ENCODE measurements at places on chromosomes 12 and 14.
A peak's percentile ranks its signal among the peaks of the same experiment; 100 is the strongest.

DNA sequence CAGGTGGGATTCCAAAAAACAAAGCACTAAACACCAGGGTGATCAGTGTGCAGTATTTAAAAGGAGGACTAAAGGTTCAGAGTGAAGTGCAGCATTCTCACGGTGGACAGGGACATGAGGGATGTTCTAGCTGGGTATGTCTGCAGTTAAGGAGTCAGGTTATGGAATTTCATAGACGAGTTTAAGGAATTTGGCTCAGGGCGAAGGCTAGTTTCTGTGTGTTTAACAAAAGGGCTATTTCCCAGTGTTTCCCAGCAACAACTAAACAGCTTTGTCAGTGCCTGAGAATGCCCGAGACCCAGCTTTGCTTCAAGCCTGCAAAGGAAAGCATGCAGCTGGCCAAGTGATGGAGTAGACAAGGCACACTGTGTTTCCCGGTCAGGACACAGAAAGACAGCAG lies 7.0 kb downstream of the KRT1 start:
- DNase-seq, result no peak

- DNase-seq, result no peak
Observed at GRCh38 chr14:102215071-102215470, 75.4 kb downstream of the WDR20 start.

DNA sequence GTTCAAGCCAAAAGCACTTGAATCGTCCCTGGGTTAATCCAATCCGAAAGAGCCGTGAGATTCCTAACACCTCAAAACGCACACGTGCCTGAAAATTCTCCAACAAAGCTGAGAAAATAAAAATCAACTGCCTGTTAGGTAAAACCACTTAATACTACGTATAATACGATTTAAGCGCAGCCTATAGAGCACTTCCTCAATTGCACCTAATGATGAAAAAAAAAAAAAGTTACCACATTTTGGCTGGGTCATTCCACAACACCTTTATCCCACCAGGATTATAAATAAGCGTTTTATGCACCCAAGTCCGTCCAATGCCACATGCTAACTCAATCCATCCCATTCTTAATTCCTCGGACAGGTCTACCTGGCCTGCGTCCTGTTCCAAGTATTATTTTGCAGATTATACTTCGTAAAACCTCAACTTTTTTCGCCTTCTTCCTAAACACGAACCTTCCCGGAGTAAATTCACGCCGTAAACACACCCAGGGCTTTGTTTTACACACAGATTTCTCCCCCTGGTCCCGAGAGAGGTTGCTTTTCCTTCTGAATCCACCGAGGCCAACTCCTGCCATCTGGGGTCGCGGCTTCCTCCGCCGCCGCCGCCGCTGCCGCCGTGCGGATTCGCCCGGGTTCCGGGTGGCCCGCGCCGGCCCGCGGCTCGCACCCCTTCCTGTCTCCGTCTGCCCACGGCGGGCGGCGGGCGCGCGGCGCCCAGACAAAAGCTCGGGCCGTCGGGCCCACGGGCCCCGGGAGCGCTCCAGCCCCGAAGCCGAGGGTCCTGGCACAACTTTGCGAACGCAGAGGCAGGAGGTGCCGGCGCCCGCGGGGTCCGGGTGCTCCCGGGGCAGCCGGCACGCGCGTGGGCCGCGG lies 66.2 kb downstream of the RNF34 start:
- no peak for DNase-seq

DNA sequence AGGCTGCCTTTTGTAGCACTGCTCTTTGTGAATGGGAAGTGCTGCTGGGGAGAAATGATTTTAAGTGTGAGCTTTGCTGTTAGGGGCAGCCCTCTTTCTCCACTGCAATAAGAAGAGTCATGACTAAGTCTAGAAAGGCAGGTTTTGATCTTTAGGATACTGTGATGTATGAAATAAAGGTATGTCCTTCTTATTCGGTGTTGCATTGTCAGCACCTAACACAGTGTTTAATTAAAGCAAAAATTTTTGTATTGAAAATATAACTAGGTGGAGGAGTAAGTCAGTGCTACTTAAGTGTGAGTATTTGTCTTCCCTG lies 81.5 kb downstream of the ETV6 start:
- no peak for DNase-seq

GRCh38 chr14:31937730-31938346 lies 139.3 kb upstream of the ARHGAP5 start:
- DNase-seq, result no peak

DNA sequence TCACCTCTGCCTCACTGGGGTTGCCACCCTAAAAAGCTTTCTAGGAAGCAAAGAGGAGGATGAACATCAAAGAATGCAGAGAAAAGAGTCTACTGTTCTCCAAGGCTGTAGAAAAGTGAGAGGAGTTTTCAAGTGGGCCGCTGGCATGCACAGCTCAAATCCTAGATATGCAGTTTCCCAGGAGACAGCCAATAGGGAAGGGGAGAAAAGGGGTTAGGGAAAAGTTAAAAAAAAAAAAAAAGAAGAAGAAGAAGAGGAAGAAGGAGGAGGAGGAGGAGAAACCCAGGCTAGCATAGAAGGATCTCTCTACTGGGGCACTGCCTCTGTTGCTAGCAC lies 682 bp downstream of the BATF start:
- no peak for DNase-seq

DNA sequence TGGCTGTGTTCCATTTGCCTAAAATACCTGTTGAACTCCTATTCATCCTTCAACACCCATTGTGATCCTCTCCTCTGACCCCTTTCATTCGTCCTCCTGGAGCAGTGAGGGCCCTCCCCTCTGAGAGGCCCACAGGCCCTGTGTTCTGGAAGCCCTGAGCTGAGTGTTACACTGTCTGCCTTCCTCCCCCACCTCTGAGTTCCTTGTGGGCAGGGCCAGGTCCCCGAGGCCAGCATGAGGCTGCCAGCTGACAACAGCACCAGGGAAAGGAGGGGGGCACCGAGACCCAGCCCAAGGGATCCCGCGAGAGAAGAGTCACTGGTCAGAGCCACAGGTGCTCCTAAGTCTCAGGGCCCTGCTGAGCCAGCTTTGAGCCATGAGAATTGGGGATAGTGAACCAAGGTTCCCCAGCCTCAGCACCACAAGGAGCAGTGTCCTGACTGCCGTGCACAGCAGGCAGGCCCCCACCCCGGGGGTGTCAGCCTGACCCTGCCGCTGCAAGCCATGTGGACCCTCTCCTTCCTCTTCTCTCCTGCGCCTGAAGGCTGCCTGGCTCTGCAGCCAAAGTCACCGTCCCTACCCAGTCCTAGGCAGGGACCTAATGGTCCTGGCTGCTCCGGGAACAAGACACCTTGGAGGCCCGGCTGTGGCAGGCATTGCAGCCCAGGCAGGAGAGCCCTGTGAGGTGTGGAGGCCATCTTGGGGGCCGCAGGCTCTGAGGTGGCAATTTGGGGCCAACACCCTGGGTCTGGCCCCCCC lies 52.5 kb downstream of the BEGAIN start:
- no peak for DNase-seq

- no peak for DNase-seq
Observed at GRCh38 chr12:62817556-62818271, 117.2 kb downstream of the PPM1H start.

DNA sequence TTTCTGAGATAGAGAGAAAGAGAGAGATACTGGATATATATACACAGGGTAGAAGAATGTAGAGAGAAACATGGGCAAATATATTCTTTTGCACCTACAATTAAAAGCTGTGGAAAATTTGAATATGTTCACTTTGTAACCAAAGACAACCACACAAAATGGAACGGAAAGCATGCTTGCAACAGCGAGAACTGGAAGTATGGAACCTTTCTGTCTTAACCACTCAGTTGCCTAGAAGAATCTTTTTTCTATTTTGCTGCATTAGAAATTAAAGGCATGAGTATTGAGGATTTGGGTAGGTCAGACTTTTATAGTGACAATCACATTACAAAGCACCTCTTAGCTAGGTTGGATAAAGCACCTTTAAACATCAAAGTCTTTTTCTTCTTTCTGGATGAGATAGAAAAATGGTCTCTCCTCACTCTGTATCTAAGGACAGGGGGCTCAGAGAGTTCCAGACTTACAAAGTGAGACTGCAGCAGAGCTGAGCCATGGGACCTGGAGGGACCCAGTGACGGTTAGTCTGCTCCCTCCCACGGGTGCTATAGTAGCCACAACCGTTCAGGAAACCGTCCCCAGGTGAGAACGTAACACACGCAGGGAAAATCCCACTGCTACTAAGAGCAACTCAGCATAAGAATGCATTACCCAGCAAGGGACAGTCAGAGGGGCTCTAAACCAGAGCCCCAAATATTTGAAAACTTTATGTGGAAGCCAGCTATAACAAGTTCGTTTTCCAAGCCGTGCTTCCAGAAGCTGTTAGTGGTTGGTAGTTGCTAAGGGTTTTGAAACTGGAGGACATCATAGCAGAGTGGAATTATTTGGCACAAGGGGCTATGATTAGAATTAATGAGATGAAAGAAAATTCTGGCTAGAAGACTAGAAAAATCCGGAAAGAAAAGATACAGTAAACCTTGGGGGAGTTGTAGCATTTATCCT lies 97.1 kb downstream of the DAD1 start:
- DNase-seq, result no peak

DNA sequence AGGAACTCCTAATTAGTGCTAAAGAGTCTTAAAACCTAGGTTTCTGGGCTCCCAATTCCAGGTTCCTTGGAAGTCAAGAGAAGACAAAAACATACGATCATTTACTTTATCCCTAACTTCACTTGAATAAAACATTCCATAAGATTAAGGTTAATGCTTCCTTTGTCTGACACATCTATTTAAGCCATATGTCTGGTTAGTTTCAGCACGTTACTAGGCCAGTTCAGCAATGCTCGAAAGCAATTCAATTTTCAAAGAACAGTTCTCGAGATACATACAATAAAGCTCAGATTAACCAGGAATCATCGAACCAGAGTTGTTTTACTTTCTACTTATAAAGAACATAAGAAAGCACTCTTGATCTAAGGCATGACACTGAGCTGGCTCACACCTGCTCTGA lies 68.0 kb upstream of the POC1B start:
- no peak for DNase-seq

DNA sequence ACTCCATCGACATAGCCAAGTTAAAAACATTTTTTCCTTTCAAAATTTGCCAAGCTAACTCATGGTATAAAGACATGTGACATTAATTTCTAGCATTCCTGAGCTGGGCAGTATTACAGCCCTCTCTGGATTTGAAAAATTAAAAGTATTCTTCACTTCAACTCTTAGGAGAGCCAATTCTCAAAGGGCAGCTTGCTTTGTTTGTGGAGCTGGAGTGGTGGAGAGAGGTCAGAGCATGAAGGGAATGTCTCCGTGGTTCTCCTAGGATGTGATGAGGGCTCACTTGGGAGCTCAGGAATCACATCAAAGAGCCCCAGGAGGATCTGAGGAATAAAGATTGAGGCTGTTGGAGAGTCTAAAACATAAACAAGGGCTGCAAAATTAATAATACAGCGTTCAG lies 46.9 kb upstream of the RGS6 start:
- DNase-seq, result no peak

DNA sequence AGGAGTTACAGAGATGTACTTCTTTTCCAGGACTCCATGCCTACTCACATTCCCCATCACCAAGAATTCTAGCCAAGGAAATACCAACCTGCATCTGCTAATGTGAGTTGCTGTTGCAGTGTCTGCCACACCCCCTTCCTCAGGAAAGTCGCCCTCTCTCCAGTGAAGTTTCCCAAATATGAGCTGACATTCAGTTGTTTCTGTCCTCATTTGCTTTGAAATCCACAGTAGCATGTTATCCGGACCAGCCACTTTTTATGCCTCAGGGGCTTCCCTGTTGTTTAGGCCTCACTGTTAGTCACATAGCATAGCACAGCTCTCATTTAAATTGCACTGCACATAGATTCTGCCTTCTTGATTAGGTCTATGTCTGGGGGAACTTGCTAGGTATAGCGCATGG lies 212.4 kb downstream of the EGLN3 start:
- no peak for DNase-seq

DNA sequence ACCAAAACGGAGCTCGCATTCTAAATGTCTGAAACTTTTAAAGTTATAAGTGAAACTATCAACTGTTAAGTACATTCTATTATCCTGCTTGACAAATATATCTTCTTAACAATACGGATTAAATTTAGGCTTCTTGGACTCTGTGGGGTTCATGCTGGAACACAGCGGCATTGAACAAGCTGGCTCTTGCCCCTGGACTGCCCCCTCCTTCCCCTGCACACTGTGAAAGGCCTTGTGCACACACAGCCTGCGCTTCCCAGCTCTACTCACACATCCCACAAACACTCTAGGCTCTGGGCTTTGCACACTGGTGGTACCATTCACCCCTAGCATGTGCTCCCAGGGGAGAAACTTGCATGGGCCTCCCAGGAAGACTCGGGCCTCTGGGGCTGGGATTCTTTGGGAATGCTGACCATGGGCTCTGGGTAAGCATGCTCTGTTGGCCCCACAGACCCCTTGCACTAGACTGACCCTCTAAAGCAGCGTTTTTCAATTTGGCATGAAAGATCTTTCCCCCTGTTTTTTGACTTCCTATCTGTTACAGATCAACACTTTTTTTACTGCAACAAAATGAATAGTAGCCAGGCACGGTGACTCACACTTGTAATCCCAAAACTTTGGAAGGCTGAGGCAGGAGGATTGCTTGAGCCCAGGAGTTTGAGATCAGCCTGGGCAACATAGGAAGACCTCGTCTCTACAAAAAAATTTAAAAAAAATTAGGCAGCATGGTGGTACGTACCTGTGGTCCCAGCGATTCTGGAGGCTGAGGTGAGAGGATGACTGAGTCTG lies 96.2 kb upstream of the CPM start:
- no peak for DNase-seq

DNA sequence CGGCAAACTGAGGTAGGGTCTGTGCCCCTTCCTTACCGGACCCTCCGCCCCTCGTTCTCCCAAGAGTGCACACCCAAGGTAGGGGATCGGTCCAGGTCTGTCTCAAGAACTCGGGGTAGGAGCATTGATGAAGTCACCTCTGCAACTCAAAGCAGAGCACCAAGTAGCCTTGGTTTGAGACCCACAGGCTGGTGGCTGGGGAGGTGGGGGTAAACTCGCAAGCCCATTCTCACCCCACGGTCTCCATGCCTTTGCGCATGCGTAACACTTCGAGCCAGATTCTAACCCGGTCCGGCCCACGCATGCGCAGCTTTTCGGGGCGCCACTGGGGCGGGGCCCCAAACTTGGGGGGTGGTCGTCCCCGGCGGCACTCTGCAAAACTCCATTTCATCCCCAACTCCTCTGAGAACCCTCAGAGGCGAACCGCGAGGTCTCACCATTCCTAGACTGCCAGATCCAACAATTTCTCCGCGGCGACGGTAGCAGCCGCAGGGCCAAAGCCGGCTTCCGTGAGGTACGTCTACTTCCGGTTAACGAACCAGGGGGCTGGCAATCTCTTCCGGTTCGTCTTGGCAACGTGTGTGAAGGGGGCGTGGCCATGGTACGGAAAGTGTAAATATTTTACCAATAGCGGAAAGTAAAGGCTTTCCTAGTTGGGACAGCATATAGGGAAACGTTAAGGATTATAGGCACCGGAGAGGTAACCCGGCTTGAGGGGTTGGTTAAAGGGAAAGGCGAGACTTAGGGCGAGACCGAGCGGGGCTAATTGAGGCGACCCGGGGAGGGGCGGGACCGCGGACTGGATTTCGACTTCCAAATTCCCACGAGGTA lies at the start of gene MCRS1:
Gene MCRS1 (minus strand): TSS at position 532 of the 831 bp plus-strand sequence. CDS start 1,411 bp downstream, outside the sequence.
- peak; percentile 85 for DNase-seq

- DNase-seq, result peak; percentile 64
Observed at GRCh38 chr12:16531621-16532020, 74.3 kb downstream of the LMO3 start.

GRCh38 chr12:54251667-54252284 lies 28.1 kb downstream of the CBX5 start:
- no peak for DNase-seq

GRCh38 chr12:118256352-118256751 lies 116.4 kb downstream of the TAOK3 start:
- no peak for DNase-seq

- no peak for DNase-seq
Observed at GRCh38 chr14:100904307-100905087, 975 bp upstream of the RTL1 start.
